ENCODE measurements at places on chromosomes 16 and 17.

DNA sequence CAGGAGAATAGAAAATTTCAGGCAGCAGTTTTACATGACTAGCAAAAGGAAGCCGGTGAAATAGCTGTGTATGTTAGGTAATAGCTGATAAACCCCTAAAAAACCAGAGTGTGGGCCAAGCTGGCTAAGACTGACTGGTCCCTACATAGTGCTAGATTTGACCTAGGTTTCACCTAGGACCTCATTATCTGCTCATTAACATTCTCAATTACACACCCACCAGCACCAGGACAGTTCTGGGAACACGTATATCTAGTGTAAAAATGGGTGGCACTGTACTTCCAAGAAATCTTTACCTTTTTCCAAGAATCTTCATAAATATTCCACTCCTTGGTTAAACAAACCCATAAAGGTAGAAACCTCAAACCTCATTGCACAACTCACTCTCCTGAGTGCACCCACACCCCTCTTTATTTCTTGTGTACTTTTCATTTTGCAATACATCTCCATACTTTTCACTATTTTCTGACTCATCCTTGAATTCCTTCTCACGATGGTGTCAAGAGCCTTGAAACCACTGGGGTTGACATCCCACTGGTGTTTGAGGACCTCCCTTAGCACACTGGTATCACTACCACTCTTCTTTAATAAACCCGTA, 262.7 kb upstream of the KCNJ16 start:
- no peak for DNase-seq

GRCh38 chr16:4330277-4330874, 14.5 kb downstream of the GLIS2 start:
- peak; percentile 44 for DNase-seq

DNA sequence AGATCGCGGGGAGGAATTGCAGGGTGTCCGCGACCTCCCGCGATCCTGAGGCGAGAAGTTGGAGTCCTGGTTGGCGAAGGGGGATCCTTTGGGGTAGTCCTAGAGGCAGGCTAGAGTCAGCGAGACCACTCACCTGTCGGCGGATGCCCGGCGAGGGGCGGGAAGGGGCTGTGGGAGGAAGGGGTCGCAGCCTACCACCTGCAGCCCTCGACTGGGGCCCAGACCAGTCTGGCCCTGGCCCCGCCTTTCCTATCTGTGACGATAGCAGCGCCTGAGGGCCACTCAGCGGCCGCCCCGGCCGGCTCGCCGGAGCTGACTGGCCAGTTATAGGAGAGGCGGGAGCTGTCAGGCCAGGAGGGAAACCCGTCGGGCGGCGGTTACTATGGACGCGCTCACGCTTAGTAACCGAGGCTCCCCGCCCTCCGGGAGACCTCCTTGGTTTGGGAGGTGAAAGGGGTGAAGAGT, at the start of gene TEKT3:
TEKT3 (minus strand) TSS at position 213 of the 465 bp plus-strand sequence. CDS start 10,012 bp downstream, outside the sequence.
- no peak for DNase-seq

- DNase-seq: no peak
Measured at GRCh38 chr16:81405702-81406113, 38.9 kb upstream of the CMIP start.

- no peak for DNase-seq
Measured at GRCh38 chr16:19588661-19589060, 33.2 kb downstream of the VPS35L start.

DNA sequence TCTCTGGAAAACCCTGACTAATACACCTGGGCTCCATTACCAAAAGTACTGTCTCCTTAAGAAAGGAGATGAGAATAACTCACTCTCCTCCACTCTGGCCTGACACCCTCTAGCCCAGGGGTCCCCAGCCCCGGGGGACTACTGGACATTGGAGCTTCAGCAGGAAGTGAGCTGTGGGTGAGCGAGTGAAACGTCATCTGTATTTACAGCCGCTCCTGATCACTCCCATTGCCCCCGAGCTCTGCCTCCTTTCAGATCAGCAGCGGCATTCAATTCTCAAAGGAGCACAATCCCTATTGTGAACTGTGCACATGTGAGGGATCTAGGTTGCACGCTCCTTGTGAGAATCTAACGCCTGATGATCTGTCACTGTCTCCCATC, 126.3 kb upstream of the TNRC6C start:
- DNase-seq: no peak

DNA sequence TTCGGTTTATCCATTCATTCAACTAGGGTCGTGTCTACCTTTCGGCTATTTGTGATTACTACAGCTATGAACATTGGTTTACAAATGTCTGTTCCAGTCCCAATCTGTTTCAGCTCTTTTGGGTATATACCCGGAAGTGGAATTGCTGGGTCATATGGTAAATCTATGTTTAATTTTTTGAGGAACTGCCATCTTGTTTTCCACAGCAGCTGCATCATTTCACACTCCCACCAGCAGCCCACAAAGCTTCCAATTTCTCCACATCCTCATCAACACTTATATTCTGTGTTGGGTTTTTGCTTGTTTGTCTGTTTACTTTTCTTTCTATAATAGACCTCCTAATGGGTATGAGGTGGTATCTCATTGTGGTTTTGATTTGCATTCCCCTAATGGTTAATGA, 48.7 kb upstream of the GINS3 start:
- DNase-seq: no peak

GRCh38 chr17:42498828-42499227, 37.2 kb upstream of the NAGLU start:
- DNase-seq: no peak

GRCh38 chr16:28191364-28191960, 20.3 kb downstream of the XPO6 start:
- no peak for DNase-seq

GRCh38 chr17:49488612-49489011, 6.5 kb upstream of the NGFR start:
- no peak for DNase-seq

DNA sequence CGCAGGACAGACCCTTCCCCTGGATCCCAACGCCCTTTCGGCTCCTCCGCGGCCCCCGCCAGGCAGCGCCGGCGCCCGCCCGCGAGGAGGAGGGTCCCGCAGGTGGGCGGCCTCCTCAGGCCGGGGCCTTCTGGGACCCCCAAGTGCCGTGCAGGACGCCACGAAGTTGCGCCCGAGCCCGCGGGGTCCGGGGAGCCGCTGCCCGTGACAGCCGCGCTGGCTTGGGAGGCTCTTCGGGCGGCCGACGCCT, 504 bp downstream of the ERN1 start:
- DNase-seq: no peak

DNA sequence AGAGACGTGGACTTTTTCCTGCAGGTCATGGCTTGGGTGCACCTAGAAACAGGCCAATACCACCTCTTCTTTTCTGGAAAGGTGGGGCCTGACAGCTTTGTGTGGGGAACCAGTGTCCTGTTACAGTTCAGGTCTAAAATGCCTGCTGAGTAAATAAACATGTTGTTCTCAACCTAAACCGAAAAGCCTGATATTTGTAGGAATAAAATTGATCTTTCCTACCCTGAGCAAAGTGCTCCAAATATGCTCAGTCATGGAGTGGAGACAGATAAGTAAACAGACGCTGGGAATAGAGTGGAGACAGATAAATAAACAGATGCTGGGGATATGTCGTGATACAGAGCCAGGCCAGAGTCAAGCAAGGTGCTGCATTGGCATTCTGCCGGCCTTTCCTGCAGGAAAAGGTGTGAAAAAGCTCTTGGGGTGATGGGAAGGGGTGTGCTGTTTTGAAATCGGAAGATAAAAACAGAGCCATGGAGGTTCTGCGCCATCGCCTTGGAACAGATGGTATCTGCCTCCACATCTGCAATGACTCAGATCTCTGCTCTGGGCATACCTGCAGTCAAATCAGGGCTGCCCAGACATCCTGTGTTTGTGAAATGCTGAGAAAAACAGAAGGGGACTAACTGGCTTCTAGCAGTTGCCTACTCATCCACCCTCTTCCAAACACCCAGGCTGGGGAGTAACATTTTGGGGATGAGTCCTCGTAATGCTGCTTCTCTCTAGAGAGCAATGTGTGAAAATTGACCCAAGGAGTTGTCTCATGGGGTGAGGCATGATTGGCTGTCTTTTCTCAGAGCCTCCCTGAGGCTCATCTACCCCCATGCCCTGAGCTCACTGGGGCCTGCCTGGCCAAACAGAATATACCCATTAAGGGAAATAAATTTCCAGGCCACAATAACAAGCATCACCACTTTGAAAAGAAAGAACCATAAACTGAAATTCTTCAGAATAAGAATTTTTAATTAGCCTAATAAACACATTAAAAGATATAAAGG, 16.8 kb upstream of the TRPV2 start:
- DNase-seq: no peak

DNA sequence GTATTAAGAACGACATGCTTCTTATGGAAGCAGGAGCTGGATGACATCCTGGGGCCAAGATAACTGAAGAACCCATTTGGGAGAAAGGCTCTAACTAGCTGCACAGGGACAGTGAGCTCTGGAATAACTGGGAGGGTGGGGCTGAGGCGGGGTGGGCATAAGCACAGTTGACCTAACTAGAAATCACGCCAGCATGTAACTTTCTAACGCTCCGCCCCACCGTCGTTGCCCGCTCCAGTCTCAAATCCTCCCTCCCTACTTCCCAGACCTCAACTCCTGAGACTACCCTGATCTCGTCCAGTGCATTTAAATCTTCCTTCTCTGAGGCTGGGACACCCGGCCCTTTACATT, 436 bp downstream of the PHB1 start:
- DNase-seq: no peak

GRCh38 chr16:1036166-1036565, 36.4 kb upstream of the SSTR5 start:
- DNase-seq: no peak

- DNase-seq: no peak
Measured at GRCh38 chr16:87052506-87052905, 264.7 kb downstream of the C16orf95 start.

DNA sequence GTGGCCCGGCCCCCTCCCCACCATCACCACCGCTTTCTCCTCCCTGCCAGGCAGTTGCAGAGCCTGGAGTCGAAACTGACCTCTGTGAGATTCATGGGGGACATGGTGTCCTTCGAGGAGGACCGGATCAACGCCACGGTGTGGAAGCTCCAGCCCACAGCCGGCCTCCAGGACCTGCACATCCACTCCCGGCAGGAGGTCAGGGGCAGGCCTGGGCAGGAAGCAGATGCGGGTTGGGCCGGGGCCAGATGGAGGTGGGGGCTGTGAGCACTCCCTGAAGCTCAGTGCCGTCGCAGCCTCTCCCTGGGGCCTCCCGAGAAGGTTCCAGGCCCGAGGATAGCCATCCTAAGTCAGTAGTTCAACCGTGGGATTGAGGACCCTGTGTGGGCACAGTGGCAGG, 14.2 kb upstream of the ADGRG3 start:
- no peak for DNase-seq

DNA sequence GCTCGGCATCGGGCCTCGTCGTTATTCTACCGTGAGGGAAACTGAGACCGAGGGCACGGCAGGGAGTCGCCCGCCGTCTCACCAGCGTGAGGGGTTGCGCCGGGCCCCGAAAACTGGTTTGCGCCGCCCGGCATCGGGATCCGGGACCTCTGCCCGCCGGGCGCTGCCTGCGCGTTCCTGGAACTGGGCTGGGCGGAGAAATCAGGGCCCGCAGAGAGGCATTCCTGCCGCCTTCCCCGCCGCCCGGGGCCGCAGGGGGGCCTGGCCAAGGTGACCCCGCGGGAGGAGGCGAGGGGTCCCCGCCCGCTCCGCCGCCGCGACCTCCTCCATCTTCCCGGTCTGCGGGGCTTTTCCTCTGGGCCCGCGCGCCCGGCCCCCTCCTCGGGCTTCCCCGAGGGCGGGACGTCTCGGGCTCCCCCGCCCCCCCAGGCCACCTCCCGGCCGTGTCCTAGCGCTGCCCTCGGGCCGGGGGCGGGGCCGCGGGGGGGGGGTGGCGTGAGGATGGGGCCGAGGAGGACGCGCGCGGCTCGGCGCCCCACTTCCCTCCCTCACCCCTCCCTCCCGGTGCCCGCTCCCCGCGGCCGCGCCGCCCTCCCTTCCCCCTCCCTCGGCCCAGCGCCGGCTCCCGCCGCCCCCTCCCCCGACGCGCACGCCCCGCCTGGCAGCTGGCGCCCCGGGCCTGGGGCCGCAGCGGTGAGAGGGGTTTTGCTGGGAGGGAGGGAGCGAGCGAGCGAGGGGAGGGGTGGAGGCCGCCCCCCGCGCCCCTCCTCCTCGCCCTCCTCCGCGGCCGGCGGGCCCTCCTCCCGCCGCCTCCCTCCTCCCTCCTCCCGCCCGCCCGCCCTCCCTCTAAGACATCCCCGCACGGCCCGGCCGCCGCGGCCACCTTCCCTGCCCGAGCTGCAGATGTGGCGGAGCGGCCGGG, at the start of gene GLIS2:
GLIS2 (plus strand) TSS at position 882 of the 922 bp plus-strand sequence. CDS start 16,214 bp downstream, outside the sequence.
- no peak for DNase-seq

DNA sequence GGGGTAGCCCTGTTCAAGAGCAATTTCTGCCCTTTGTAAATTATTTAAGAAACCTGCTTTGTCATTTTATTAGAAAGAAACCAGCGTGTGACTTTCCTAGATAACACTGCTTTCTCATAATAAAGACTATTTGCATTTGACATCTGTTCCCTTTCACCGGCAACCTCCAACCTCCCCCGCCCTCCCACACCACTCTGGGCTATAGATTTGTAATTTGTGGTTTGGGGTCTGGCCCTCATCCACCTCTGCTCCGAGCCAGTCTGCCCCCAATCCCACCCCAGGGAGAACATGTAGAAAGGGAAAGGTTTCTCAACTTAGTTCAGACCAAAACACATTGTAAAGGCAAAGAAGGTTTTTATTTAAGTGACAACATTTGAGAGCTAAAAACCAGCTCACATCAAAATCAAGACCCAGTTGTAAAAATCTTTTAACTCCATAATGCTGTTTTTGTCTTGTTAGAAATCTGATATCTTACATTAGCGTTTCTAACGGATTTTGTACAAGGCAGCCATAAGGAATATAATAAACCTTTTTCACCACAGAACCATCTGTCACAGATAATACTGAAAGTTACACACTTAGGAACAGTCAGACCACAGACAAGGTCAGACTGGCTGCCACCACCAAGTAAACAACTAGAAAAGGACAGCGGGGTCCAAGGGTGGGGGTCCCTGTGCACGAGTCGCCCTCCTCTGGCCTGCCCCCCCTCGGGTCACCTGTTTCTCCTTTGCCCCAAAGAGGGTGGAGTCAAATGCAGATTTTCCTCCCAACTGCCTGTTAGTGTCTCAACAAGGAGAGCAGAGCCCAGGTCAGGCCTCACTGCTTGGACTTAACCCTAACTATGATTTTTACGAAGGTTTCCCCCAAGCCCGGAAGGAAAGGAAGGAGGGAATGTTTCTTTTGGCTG, 6.9 kb downstream of the PIMREG start:
- no peak for DNase-seq

DNA sequence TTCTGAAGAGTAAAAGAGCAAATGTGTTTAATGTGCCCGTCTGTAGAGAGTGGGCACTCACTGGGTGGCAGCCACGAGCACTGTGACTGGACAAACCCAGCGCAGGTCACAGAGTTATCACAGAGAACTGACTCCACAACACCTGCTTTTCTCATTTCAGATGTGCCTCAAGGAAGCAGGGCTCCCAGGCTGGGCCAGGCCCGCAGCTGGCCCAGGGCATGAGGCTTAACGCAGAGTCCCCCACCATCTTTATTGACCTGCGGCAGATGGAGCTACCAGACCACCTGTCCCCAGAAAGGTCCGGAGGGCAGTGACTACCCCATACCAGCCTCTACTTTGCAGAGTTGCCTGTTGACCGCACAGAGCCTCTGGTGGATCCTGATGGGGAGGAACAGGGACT, 11.9 kb downstream of the DNAAF8 start:
- DNase-seq: no peak

GRCh38 chr17:76267051-76267576, 2.0 kb downstream of the UBALD2 start:
- DNase-seq: no peak

- no peak for DNase-seq
Measured at GRCh38 chr16:86946396-86946795, 368.0 kb downstream of the FOXL1 start.

GRCh38 chr16:22420606-22421135, 46.3 kb upstream of the CDR2 start:
- DNase-seq: no peak

- no peak for DNase-seq
Measured at GRCh38 chr17:2958706-2959222, 104.6 kb downstream of the OR1D5 start.

Data from activated CD8-positive, alpha-beta memory T cell treated with anti-CD3 and anti-CD28 coated beads for 4 hours (primary cell).